Islet precursor cell (in vitro differentiated cells): ENCODE measurements at places on chromosomes 2 and 18.
A peak's percentile ranks its signal among the peaks of the same experiment; 100 is the strongest.

DNA sequence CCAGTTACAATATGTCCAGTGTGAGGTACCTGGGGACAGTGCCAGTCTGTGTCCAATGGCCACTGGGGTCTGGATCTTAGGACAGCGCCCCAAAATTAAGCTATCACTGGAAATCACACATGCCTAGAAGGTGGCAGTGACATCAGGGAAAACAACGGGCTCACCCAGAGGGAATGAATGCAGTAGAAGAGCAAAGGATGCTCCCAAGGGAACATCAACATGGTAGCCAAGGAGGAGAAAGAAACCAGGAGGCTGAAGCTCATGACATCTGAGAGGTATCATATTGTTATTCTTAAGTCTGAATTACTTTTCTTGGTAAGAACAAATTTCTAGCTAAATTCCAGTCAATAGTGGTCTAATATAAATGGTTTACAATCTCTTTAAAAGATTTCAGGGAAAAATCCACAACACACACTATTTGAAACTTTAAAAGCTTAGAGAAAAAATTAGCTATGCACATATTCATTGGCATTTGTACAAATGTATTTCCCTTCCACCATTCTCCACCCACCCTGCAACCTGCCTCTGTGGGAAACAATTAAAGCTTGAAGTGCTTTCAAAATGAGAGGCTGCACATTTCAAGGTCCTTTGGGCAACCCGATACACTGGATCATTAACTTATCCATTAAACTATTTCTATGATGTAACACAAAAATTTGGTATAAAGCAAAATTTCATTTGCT lies 55.5 kb downstream of the SIGLEC15 start:
- DNase-seq, result no peak

DNA sequence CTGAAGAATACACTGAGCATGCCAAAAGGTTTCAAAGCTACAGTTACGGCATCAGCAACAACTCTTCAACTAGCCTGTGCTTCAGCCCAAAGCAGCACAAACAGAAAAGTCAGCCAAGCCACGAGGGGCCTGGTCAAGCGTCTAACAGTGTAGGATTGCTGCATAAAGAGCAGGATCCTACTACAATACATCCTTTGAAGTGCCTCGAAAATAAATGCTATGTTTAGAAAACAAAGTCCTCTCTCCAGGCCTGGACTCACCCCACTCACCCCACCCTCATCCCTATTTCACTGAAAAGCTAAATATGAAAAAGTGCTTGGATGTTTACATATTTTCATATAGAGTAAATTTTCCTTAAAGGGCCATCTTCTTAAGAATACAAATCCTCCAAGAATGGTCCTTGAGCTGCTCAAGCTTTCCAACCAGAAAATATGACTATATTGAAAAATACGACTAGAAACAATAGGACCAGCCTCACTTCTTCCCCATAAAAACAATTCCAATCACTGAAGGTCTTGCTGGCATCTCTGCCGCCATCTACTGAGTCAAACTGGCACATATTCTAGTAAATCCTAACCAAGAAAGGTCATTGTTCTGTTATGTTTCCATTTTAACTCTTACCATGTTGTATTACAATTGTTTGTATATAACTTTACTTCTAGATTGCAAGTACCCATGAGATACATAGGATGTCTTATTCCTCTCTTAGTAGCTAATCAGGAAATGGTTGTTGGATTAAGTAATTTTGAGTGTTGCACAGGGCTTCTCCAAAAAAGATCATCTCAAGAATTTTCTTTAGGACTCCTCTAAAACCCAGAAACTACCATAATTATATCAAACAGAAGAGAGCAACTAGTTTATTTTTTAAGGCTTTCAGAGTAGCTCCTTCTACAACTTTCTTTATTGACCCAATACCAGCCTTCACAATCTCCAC lies 63.6 kb downstream of the CLHC1 start:
- no peak for DNase-seq

DNA sequence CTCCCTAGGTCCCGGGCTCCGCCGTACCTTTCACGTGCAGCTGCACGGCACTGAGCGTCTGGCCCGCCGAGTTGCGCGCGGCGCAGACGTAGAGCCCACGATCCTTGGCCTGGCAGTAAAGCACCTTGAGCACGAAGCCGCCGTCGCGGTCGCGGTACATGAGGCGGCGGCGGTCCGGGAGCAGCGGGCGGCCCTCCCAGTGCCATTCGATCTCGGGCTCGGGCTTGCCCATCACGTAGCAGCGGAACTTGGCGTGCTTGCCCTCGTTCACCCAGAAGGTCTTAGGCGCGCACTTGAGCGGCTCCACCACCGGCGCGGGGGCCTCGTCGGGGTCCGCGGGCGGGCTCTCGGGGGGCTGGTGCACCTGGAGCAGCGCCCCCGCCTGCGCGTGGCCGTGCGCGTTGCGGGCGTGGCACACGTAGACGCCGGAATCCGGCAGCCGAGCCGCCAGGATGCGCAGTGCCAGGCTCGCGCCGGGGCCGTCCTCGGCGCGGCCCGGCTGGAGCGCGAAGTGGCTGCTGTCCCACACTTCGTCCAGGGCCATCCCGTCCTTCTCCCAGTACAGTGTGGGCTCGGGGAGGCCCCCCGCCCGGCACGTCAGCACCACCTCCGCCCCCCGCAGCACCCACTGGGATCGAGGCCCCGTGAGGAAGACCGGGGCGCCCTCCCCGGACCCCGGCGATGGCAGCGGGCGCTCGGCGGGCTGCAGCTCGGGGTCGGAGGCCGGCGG lies 980 bp downstream of the OBSL1 start:
- DNase-seq, result no peak

DNA sequence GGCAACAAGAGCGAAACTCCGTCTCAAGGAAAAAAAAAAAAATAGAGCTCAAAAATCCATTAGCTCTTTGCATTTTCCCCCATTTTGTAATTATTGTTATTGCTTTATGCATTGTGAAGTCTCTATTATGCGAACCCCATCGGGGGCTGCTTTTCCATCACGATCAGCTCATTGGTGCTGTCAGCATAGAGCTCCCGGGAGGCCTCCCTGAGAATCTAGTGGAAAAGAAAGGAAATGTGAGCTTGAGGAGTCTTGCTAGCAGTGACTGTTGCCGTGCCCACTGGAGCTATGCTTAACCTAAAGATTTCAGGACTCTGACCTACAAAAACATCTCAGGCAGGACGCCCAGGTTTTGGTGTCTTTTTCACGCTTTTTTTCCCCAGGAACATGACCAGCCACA lies 102.6 kb upstream of the NDUFV2 start:
- DNase-seq, result no peak

DNA sequence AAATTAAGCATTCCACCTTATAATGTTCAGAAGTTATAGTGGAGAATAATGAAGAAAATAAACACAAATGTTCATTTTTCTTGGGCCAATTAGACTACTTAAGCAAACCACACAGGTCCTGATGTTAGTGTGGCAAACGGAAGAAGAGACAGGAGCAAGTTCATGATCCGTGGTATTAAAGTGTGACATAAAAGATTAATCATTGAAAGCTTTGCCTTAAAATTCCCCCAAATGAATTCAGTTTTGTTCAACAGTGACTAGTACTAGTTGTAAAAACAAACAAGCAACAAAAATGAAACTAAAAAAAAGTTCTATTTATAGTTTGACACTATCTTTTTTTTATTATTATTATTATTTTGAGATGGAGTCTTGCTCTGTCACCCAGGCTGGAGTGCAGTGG lies 73.7 kb downstream of the RFTN2 start:
- DNase-seq, result no peak

- DNase-seq, result no peak
These were observed 8.4 kb upstream of the NMI start for GRCh38 chr2:151297882-151298281.

GRCh38 chr2:100674666-100675065 lies 111.9 kb downstream of the PDCL3 start:
- DNase-seq, result peak; percentile 36

DNA sequence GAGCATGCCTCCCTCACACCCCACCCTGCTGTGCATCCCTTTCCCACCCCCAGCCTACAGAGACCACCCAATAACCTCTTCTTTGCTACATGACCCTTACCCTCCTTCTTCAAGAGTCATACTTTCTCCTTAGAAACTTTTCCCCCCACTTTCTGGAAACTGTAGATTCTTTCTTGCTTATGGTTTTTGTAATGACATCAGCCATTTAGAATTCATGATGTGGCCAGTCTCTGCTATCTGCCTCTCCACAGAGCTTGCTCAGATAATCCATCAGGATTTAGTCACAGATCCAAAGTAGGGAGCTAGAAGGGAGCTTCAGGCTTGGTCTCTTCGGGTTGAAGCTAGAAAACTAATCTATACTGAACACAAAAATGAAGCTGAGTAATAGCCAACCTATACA lies 36.5 kb downstream of the GALM start:
- DNase-seq, result no peak
